ENCODE measurements at places on chromosomes 2 and 18.

DNA sequence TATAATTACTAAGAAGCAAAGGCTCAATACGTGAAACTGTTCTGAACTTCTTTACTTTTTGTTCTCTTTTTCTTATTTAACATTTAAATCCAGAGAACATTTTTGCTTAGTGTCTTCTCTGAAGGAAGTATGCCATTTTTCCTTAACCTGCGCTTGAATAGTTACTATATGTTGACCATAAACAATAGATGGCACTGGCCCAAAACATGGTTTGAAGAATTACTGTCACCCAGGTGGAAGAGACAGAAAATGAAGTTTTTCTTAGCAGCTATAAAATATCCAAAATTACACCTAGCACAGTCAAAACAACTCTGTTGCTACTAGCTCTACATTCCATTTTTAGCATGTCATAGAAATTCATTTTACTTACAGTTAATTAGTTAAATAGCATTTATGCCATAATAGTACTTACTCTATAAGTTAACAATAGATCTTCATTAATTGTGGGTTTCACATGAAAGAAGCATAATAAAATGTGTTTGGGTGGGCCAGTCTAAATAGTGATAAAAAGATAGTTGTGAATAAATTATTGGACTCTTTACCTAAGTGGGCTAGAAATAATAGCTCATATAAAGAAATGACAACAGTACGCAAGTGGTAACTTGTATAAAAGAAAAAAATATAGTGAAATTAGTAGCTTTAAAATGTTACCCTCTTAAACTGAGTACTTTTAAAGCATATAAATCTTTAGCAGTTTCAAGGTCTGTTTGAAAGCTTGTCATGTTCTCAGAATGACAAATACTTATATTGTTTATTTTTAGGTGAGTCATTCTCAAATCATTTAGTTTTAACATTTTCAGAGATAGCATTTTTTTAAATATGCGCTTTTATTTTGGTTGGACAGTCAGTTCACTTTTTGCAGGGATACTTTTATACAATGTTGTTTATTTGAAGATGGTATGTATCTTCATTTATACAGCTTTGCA is 3.7 kb downstream of the ETAA1 start:
- DNase-seq: no peak

GRCh38 chr18:49178736-49179135 is 228.0 kb upstream of the SMAD7 start:
- DNase-seq: no peak

- DNase-seq: no peak
Measured at GRCh38 chr2:240962300-240963064, 35.9 kb upstream of the SNED1 start.

DNA sequence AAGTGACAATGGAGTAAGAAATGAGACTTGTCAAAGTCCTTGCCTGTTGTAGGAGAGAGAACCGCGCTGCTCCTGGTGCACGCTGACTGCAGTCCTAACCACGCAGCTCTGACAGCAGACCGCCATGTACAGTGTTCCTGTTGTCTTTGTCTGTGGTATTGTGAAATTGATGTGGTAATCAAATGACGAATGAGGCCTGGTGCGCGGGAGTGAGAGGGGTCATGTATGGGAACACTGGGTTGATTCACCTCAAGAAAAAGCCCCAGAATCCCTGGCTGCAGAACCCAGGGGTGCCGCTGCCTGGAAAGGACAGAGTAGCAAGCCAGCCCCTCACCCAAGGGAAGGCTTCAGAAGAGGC is 64.0 kb downstream of the INPP4A start:
- DNase-seq: peak; percentile 26

DNA sequence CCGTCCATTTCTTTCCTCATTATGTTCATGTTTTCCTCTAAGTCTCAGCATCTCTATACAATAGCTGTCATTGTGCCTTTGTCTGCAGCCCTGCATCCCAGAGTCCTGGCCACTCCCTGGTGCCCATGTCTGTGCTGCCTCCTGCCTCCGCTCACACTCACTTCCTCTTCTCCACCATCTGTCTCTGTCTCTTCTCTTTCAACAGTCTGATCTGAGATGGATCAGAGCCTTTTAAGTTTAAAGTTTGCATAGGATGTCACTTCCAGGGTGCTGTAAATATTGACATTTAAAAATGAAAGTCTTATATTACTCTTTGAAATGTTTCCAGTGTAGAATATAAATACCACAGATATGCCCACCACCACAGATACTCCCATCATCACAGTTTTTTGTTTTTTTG is 42.7 kb downstream of the UBE2F start:
- DNase-seq: no peak

DNA sequence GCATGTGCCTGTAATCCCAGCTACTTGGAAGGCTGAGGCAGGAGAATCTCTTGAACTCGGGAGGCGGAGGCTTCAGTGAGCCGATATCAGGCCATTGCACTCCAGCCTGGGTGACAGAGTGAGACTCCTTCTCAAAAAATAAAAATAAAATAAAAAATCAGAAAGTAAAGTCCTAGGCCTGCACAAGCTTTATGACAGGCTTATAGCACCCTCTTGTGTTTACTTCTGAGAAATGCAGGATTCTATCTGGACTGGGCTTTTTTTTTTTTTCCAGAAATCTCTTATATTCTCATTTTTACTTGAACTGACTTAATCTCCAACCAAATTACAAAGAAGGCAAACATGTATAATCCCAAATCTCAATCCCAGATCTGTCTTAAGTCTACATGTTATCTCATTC is 26.1 kb upstream of the REG3G start:
- no peak for DNase-seq

DNA sequence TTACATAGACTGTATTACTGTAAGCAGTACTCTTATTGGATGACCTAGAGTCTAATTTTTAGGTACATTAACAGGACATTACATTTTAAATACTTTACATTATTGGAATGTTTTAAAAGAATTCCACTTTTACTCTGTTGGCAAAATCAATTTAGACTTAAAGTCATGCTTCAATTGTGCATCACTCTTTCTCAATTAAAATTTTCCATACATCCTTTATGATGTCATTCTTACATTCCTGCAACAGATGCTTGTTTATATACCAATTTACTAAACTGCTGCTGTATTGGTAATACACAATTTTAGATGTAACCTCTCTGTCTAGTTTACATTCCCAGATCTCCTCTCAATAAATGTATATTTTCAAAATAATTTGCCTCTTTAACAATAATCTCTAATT is 440.1 kb downstream of the ZEB2 start:
- no peak for DNase-seq

DNA sequence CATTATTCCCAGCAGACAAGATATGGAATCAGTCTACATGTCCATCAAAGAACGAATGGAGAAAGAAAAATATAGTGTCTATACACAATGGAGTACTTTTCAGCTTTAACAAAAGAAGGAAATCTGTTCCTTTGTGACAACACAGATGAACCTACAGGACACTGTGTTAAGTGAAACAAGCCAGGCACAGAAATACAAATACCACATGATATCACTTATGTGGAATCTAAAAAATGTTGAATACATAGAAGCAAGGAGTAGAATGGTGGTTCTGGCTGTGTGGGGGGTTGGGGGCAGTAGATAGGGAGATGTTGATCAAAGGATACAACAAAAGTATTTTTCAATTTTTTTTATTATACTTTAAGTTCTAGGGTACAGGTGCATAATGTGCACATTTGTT is 347.7 kb upstream of the MAP2 start:
- DNase-seq: no peak

DNA sequence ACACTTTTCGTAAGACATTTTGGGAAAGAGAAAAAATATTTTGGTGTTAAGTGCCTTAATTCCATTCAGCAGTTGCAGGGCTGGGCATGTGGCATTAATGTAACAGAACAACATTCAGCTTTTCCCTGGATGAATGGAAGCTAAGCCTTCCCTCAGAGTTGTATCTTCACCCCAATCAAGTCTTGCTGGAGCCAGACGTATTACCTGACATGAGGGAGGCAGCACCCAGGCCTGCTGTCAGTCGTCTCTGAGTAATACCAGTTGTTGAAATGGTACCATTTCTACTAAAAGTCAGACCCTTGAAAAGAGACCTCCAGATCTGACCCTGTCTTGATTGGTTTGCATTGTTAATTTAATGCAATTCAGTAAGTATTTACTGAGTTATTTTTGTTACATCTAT is 57.5 kb downstream of the MALT1 start:
- DNase-seq: no peak

GRCh38 chr2:231412618-231412963 is 17.1 kb downstream of the B3GNT7 start:
- no peak for DNase-seq

- peak; percentile 88 for DNase-seq
Measured at GRCh38 chr2:241965931-241966412, 96.4 kb downstream of the RTP5 start.

GRCh38 chr2:103152556-103152955 is 390.7 kb downstream of the TMEM182 start:
- DNase-seq: no peak

- no peak for DNase-seq
Measured at GRCh38 chr2:177597759-177598158, 205.2 kb downstream of the AGPS start.

DNA sequence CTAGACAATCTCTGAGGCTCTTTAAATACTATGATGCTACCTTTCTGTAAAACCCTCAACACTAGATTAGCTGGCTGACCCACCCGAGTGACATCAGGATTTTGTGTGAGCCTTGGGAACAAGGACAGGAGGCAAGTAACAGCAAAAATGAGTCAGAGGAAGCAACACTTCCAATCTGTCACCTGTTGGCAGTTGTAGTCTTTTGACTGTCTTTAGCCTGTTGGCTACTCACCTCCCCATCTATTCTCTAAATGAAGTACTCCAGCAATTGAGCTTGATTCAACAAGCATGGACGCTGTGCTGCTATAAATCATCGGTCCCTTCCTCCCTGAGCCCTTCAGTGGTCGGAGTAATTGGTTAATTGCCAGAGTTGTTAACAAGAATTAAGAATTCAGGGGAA is 898.7 kb downstream of the BCL11A start:
- no peak for DNase-seq

DNA sequence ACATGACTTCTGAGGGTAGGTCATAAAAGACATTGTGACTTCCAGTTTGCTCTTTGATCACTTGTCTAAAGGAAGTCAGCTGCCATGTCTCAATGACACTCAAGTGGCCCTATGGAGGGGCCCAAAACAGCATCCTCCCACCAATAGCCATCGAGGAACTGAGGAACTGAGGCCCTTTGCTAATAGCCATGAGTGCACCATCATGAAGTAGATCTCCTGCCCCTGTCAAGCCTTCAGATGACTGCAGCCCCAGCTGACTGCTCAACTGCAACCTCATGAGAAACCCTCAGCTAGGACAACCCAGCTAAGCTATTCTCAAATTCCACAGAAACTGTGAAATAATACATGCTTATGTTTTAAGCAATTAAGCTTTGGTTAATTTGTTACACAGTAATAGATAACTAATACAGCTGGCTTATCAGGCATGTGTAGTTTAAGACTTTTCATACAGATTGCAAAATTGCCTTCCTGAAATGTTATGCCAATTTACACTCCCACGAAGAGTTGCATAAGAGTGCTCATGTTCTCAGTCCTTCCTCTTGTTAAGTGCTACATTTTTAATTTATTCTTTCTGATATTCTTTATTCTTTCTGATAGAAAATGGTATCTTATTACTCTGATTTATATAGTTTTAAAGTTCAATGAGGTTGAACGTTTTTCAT is 105.6 kb upstream of the NDUFV2 start:
- DNase-seq: no peak

DNA sequence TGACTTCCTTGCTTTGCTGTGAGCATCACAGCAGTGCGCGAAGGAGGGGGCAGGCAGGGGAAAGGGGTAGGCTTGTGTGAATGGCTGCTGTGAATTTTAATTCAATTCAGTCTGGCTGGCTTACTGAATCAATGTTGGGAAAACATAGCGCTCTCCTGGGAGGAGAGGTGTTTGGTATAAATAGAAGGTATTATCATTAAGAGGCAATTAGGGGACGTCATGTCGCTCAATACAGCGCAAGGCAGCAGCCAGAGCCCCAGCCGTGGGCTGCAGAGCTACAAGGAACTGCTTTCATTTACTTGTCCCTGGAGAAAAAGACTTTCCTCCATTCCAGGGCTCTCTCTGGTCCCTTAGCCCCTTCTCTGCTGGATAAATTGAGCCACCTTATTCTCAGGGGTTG is 181.4 kb upstream of the MSH6 start:
- DNase-seq: no peak

DNA sequence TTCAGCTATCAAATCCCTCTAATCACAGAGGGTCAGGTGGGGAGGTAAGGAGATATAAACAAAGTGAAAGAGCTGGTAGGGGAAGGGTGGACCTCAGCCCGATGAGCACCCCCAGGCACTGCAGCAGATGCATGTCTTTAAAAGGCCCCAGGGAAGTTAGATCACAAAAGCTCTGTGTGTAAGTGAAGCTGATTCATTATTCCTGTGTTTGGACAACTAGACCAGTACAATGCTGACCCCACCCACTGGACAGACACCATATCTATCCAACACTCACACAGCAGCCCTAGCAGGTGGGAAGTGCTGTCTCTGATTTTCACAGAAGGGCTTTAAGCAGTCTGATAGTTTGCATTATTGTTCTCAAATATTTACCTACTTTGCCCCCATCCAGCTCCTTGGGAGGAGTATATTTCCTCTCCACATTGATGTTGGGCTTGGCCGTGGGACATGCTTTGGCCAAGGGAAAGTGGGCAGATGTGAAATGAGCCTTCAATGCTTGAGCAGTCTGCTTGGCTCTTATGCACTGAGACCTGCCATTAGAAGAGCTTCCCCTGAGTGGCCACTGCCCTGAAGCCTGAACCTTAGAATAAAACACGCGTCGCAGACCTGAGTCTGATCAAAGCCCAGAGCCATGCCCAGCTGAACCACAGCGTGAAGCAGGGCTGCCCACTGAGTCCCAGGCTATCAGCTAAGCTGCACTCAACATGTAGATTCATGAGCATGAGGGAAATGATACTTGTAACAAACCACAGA is 111.4 kb downstream of the COPS8 start:
- DNase-seq: no peak

- DNase-seq: no peak
Measured at GRCh38 chr18:44834867-44835469, 154.3 kb downstream of the SETBP1 start.

- DNase-seq: no peak
Measured at GRCh38 chr2:143083636-143084035, 45.6 kb upstream of the ARHGAP15 start.

- no peak for DNase-seq
Measured at GRCh38 chr2:136363470-136363869, 245.5 kb upstream of the CXCR4 start.

- no peak for DNase-seq
Measured at GRCh38 chr2:178101321-178102079, 10.7 kb upstream of the RBM45 start.

DNA sequence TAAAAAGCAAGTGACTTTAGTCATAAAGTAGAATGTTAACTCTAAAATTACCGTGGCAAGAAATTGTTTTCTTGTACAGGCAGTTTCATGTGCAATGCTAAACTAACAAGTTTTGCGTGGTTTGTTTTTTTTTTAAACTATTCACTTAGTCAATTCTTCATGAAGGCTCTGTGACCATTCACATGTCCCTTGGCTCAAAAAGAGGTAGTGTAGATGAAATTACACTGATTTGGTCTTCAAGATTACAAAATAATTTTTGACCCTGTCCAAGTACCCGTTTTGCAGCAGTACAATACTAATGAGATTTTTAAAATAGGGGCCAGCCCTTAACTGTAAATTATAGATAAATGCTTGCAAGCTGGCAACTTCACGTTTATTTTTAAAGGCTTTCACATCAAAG is 1.3 kb downstream of the TMEM131 start:
- no peak for DNase-seq

- DNase-seq: no peak
Measured at GRCh38 chr2:65316072-65316471, 88.4 kb downstream of the ACTR2 start.

- peak; percentile 68 for DNase-seq
Measured at GRCh38 chr2:230602562-230603230, 109.9 kb upstream of the CAB39 start.

GRCh38 chr2:174781996-174782395 is 17.7 kb upstream of the CHRNA1 start:
- no peak for DNase-seq

Measured in NK-92 treated with Interleukin-12 subunit alpha and Interleukin-12 subunit beta, amount 100 ng/mL, for 24 hours (cell line).